ENCODE measurements at places on chromosomes 1 and 21.

DNA sequence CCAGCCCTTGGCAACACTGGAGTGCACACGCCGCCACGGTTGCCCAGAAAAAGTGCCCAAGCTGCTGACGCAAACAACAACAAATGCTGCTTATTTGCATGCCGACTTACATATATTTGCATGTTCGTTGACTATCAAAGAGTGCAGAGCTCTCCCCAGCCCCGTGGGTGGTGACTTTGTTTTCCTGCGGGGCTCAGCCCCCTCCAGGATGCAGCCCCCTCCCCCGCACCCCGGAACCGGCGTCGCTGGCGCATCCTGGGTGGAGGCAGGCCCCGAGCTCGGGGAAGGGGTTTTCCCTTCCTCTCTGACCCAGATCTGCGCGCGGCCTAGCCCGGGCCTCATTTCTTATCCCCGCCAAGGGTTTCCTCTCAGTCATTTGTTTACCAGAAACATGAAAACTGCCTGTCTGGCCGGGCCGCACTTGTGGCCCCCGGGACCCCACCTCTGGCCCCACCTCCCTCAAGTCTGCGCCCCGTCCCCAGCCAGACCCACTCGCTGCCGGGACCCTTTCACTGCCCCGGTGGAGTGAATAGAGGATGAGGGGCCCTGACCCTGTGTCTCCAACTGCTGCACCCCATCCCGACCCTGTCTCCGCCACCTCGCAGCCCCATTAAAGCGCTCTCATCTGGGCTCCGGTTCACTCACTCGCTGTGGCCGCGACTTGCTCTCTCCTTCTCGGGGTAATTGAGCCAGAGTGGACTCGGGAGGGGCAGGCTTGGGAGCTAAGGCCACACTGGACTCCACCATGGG is 5.5 kb downstream of the TNFRSF25 start:
- DNase-seq: no peak

DNA sequence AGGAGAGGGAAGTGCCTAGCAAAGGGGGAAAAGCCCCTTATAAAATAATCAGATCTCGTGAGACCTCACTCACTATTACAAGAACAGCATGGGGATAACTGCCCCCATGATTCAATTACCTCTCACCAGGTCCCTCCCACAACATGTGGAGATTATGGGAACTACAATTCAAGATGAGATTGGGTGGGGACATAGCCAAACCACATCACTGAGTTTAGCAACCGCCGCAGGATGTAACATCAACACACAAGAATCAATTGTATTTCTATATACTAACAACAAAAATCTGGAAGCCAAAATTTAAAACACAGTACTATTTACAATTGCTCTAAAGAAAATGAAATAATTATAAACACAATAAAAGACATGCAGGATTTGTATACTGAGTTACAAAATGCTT is 21.9 kb downstream of the DIRAS3 start:
- no peak for DNase-seq

DNA sequence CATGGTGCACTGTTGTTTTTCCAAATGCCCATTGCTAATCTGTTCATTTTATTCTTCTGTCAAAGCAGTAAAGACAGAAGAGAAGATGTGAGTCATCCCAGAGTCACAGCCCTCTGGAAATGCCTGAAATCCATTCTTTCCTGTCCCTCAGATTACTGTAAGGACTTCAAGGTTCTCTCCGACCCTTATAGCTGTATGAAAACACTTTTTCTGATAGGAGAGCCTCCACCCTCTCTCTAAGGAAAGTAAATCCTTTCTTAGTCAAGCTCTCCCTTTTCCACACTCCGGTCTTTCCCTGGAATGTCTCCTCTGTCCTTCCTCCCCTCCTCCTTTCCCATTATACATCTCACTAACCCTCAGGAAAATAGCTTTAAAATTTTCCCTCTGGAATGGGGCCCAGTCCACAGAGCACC is 3.5 kb upstream of the PRDX6 start:
- DNase-seq: no peak

GRCh38 chr1:196148367-196148970 is 459.8 kb downstream of the KCNT2 start:
- DNase-seq: peak; percentile 2
